ENCODE measurements at places on chromosomes 12 and 14. TPM values are rescaled to one million over a fixed set of nuclear protein-coding genes. Genes with fewer than 3 reads are reported as not detected.
A peak's percentile ranks its signal among the peaks of the same experiment; 100 is the strongest.

The CLEC4E gene
- total RNA-seq = not detected

The KRT3 gene
- total RNA-seq = not detected

DNA sequence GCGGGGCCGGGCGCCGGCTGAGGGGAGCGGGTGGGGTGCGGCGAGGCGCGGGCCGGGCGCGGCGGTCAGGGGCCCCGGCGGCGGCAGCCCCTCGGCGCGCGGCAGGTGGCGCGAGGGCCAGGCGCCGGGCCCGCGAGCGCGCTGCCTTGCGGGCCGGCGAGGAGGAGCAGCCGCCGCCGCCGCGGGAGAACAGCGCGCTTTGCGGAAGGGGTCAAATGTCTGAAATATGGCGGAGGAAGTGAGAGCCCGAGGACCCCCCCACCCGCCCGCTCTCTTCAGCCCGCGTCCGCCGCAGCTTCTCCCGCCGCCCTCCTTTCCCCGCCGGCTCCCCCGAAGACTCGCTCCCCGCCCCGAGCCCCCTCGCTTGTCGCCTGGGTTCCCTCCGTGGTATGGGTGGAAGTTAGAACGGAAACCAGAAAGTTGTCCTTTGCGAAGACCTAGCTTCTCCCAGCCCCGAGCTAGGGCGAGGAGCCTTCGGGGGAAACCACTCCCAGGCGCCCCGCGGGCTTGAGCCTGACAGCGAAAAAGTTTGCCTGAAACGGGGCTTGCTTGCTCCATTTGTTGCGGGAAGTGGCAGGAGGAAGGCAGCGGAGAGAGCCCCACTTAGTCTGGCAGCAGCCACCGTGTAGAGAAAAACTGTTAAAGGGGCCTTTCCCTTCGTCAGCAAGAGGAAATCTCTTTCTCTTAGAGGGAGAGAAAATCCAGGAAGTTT is 551 bp downstream of the RAP1B start:
- peak; percentile 64 for DNase-seq

GRCh38 chr12:70482764-70483163 is 116.7 kb downstream of the KCNMB4 start:
- no peak for DNase-seq

- DNase-seq = no peak
Observed at GRCh38 chr12:81330480-81330879, 252.6 kb downstream of the ACSS3 start.

Data from Calu3 (cell line).